Hematopoietic multipotent progenitor cell treated with erythropoietin and hydrocortisone succinate and interleukin-3 and kit ligand, for 8 days (in vitro differentiated cells): ENCODE measurements at places on chromosomes 4 and X.

GRCh38 chrX:97882306-97882705 is 998.6 kb downstream of the RPA4 start:
- no peak for DNase-seq

- no peak for DNase-seq
Observed at GRCh38 chr4:165877286-165877685, 4.2 kb downstream of the TLL1 start.

DNA sequence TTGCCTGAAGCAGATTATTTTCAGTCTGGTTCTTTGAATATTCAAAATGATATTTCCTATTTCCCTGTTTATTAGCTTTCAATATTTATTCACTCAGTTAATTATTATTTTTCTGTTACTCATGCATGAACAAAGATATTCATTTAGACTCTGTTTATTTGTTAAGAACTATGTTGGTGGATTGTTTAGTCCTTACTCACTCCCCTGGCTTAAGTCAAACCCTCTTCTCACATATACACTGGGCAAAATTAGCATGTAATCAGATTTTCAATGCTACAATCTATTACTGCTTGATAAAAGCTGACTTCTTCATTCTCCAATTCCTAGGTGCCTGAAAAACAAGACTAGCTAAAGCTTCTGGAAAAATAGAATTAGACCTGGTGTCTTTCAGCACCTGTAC is 335.8 kb downstream of the FAT4 start:
- DNase-seq: no peak

DNA sequence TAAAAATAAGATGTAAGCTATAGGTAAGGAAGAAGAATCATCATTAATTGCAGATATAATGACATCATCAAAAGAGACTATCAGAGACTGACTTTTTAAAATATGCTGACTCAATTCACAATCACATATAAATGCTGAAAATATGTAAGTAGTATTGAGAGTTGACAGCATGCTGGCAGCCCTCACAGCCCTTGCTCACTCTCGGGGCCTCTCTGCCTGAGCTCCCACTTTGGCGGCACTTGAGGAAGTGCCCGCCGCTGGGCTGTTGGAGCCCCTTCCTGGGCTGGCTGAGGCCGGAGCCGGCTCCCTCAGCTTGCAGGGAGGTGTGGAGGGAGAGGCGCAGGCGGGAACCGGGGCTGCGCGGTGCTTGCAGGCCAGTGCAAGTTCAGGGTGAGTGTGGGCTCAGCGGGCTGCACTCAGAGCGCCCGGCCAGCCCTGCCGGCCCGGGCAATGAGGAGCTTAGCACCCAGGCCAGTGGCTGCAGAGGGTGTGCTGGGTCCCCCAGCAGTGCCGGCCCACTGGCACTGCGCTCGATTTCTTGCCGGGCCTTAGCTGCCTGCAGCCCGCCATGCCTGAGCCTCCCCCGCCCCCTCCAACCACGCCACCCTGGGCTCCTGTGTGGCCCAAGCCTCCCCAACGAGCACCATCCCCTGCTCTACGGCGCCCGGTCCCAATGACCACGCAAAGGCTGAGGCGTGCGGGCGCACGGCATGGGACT is 68.9 kb downstream of the RAB28 start:
- DNase-seq: no peak

- no peak for DNase-seq
Observed at GRCh38 chr4:170093973-170094535, 4.3 kb upstream of the AADAT start.

DNA sequence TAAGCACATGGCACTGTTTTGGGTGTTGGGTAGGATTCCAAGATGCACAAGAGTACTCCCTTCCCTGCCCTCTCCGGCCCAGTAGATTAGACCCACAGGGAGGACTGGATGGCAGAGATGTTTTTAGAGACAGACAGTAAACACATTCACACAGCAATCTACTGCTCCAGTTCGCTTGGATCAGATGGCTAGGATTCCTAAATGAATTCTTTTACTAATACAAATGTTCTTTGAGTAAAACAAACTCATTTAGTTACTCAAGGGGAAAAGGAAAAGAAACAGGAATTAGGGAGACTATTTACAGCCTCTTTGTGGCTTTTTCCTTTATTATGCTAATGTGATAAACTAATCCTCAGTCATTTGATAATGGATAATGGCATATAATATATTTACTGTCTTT is 5.9 kb downstream of the SNX25 start:
- DNase-seq: no peak

DNA sequence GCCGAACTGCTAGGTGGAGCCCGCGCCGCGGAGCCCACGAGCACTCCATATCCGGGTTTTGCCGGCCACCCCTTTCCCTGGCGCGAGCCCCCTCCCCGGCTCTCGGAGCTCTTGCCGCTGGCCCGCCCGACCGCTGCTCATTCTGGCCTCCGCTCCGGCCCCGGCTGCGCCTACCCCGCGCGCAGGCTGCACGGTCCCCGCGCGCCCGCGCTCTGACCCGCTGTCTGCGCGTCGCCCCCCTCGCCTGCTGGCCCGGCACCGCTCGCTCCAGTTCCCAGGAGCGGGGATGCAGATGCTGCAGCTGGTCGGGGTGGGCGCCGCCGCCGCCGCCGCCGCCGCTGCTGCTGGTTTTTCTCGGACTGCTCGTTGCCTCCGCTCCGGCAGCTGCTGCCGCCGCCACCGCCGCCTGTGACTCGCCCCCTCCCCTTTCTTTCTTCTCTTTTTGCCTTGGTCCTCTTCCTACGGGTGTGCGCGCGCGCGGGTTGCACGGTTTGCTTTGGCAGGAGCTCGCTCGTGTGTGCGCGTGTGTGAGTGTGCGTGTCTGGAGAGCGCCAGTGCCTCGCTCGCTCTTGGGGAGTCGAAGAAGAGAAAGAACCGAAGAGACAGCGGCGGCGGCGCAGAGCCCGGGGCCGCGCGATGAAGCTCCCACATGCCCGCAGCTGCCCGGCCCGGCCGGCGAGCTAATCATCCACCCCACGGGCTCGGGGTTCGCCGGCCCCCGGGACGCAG is at the start of gene ADGRL3:
Gene ADGRL3 (plus strand): TSS at position 140 of the 729 bp plus-strand sequence.
- no peak for DNase-seq

DNA sequence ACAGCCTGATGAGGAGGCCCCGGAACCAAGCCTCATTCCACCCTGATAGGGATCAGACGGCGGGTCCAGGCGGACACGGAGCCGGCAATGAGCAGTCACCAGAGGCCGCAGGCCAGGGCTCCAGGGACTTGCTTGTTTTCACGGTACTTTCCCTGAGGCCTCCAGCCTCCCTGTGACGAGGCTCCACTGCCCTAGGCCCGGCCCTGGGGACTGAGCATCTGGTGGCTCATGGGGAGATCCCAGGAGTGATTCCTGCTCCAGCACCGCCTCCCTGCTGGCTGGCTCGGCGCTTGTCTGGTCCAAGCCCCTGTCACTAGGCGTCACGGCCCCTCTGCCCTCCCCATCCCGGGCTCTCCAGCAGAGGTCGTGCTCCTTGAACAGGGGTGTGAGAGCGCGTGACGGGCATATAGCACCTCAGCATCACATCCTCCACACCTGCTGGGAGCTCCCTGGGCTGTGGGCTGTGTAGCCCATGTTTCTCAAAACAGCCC is 14.1 kb downstream of the HTRA3 start:
- DNase-seq: no peak

GRCh38 chr4:113189546-113189945 is 140.1 kb downstream of the ANK2 start:
- DNase-seq: no peak

DNA sequence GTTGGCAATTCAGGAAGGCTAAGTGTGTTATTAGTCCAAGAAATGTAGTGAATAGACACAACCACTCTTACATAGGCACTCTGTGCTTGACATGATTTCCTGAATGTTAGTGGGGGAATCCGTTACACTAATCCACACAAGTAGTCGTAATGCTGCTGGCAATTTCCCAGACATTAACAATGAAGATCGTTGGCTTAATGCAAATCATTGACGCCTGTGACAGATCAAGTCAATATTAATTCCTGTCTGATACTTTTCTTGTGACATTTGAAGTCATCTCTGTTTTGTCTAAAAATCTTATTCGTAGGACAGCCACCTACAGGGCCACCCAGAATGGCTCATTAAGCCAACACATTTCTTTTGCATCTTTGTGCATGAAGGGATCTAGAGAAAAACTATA is 939.1 kb upstream of the FTHL17 start:
- DNase-seq: no peak

- no peak for DNase-seq
Observed at GRCh38 chrX:11609109-11609508, 56.6 kb downstream of the ARHGAP6 start.

DNA sequence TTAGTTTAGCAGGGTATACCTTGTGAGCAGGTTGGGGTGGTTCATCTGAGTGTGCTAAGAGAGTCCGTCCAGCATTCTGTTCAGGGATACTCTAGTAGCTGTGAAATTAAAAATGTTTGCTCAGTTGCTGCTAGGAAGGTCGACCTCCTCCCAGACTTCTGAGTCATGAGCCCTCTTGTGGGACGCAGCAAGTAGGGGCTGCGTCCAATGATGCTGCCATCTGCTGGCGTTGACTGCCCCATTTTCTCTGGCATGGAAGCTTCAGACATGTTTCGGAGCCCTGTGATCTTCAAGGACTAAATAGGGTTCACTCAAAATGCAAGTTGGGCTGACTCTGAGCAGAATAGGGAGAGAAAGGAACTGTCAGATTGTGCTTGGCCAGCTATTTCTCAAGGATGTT is 201.0 kb upstream of the ARSJ start:
- DNase-seq: no peak

DNA sequence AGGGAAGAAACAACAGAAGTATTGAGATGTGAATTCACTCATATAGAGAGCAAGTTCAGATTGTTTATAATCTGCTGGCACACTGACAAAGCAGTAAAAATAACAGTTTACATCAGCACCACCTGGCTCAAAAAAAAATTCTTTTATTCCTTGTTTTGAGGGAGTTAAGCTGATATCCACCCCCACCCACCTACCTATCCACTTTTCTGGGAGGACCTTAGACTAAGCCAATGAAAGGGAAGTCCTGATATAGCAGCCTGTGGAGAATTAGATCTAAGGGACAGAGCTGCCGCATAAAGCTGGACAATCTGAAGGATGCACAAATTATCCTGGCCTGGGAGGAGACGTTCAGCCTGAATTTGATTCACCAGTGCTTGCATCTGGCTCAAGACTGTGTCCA is 264.5 kb downstream of the RCHY1 start:
- no peak for DNase-seq

- DNase-seq: no peak
Observed at GRCh38 chr4:158671665-158671914, at the start of gene C4orf46. C4orf46 (minus strand) TSS chr4:158671887; CDS start chr4:158671801, 86 bp downstream.

- DNase-seq: peak; percentile 38
Observed at GRCh38 chr4:145178740-145179280, 1.6 kb downstream of the OTUD4 start.

GRCh38 chr4:89324671-89325070 is 17.1 kb upstream of the GPRIN3 start:
- DNase-seq: peak; percentile 10

- peak; percentile 51 for DNase-seq
Observed at GRCh38 chr4:114807759-114808404, 209.3 kb downstream of the UGT8 start.

DNA sequence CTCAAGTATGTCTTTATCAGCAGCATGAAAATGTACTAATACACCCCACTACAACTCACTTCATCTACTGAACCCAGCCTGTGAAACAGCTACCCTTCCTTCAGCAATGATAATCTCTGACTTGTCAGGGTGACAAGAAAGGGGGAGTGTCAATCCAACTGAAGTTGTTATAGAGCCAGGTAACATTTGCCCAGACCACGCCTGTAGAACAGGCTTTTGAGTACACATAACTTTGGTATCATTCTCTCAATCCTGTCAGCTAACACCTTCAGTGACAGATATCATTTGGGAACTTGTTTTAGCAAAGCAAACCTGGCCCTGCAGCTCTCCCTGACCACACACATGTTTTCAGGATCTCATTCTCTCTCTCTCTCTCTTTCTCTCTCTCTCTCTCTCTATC is 592.2 kb downstream of the SMARCA1 start:
- no peak for DNase-seq

DNA sequence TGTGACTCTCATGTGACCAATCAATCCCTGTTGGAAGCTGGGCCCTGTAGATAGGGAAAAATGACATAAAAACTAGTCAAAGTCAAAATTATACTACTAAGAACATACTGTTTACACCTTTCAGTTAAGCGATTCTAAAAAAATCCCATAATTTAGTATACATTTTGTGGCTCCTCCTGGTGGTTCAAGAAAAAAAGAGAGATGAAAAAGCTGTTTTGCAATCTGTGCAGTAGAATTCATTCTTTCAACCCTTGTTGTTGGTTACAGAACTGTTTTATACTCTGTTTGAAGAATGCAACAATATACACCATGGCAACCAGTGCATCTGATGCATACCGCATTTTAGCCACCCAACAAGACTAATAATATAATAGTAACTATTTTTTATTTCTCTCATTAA is 66.8 kb upstream of the ANK2 start:
- DNase-seq: no peak

DNA sequence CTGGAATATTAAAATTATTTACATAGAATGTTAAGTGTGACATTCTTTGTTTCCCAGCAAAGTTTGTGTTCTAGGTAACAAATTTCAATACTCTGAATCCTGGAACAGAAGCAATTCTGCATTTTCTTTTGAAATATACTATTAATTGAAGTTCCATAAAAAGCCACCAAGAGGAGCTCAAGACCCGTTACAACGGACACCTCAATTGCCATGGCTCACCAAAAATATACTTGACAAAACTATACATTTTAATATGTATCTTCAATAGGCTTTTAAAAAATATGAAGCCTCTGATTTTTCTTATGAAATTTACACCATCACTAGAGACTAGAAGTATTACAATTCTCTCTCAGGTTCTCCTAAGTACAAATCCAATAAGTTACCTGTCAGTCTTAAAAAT is 111.4 kb downstream of the NYX start:
- DNase-seq: peak; percentile 38

DNA sequence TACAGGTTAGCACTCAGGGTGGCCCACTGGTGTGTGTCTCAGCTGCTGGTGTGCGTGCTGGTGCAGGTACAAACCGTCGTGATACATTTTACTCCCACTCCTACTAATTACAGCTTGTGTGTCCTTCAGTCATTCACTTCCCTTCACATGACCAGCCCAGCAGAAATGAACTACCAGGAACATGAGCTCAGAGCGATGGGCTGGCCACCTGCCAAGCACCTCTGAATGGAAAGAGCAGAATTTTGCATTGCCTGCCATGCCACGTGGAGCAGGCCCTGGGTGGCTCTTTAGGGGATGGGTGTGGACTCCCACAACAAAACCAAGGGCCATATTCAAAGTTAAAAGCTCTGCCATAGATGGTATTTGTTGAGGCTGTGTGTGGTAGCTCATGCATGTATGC is 58.9 kb upstream of the PGM2 start:
- peak; percentile 80 for DNase-seq

DNA sequence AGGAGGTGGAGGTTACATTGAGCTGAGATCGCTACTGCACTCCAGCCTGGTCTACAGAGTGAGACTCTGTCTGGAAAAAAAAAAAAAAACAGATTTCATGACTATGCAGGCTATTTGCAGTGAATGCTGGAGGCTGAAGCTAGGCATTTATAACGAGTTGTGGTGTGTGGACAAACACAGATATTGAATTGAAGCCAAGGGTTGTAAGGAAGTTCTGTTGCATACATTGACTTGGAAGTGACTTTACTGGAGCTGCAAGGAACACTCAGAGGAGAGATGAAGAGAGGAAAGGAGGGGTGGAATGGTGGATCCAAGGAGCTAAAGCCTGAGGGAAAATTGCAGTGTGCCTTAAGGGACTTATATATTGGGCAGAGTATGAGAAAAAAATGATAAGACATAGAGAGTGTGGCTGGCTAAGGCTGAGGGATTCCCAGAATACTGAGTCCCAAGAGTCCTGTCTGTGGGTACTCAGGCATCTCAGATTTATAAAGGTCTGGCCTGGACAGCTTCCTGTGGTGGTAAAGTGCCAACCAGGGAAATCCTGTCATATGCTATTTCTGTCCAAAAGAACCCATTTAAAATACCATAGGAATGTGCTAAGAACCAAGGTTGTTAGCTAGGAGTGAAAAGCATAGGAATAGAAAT is 87.8 kb upstream of the GUCY1A1 start:
- DNase-seq: no peak
